Fibroblast of skin of right biceps (primary cell): ENCODE measurements at places on chromosomes 4 and X.
A peak's percentile ranks its signal among the peaks of the same experiment; 100 is the strongest.

GRCh38 chr4:155512817-155513216, 136.1 kb upstream of the MAP9 start:
- DNase-seq = no peak

DNA sequence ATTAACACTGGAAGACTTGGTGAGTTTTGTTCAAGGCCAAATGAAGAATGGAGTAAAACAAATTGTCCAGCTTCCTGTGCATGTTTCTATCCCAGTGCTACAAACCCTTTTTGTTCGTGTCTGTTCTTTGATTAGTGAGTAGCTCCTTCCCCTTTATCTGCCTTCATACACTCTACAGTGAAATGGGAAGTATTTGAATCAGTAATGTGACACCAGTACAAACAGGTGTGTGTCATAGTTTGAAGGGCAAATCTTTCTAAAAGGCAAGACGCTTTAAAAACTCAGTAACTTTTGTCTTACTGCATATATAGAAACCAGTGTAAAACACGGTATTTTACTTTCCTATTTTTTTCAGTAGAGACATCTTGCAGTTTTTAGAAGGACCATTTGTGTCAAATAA, 5.9 kb downstream of the ARHGEF38 start:
- DNase-seq = no peak

DNA sequence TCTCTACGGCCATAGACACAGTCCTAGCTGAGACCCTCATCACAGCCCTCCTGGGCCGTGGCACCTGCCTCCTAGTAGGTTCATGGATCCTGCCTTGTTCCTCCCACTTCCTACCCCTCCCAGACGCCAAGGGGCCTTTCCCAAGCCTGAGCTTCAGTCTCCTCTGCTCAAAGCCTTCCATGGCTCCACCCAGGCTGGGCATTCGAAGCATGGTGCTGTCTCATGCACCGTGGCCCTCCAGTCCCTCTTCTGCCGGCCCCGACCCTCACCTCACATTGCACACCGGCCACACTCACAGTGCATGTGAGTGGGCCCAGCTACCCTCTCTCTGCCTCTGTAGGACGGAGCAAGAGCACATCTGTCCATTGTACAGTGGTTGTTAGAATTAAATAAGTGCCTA, 21.7 kb upstream of the KIAA0232 start:
- DNase-seq = no peak

DNA sequence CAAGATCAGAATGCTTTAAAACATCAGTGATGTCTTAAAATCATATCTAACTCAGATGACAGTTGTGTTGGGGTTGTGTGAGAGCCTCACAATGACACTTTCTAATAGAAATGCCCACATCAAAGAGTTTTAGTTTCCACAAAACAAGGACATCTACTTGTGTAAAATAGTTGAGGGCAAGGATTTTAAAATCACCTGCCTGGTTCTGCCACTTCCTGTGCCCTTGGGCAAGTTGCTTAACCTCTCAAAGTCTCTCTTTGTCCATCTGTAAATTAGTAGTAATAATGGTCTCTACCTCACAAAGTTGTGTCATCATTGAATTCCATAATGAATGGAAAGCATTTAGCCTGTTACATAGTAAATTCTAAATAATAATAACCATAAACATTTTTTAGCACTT, 41.9 kb upstream of the RELL1 start:
- DNase-seq = no peak

DNA sequence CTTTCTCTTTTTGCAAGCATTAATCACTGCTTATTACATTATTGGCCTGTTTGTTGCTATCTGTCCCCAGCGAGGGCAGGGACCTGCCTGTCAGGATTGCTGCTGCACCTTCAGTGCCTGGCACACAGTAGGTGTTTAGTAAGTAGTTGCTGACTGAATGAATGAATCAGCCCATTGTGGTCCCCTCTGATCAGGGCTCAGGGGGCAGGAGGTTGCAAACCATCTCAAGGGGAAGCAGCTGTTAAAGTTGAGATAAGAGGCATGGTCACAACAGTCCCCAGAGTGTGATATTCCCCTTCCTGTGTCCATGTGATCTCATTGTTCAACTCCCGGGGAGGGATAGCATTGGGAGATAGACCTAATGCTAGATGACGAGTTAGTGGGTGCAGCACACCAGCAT, 85.4 kb downstream of the WFS1 start:
- no peak for DNase-seq

DNA sequence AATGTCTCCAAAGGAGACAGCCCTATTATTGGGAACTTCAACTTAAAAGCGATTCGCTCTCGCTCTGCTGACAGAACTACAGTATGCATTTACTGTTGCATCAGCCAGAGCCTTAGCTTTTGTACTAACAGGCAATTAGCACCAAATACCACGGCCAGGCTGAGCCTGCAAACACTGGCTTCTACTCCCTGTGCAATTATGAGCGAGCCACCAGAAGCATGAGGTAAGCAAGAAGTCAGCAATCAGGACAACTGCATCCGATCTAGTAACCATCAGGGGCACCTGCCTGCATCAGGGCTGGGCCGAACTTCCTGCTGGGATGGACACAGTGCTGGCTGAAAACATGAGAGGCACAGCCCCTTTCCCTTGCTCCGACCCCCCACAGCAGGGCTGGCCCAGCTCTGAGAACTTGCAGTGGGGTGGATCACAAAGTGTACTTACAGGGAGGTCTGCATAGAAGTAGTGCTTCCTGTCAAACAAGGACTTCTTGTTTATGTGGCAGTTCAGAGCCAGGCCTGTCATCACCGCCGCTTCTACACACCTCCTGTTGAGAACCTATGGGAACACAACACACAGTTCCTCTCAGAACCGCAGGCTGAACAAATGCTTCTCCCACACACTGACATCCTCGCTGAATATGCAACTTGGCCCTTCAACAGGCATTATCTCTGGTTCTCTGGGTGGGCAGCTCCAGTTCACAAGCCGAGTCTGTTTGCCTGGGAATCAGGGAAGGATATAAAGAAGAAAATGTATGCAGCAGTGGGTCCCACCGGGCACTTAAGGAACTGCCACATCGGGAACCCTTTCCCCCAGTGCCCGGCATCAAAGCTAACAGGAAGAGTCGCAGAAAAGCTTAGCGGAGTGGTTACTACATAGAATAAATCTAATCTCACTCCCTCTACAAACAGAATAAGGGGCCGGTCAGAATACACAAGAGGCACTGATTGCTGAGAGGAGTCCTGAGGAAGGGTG, 41.5 kb downstream of the GATB start:
- no peak for DNase-seq

DNA sequence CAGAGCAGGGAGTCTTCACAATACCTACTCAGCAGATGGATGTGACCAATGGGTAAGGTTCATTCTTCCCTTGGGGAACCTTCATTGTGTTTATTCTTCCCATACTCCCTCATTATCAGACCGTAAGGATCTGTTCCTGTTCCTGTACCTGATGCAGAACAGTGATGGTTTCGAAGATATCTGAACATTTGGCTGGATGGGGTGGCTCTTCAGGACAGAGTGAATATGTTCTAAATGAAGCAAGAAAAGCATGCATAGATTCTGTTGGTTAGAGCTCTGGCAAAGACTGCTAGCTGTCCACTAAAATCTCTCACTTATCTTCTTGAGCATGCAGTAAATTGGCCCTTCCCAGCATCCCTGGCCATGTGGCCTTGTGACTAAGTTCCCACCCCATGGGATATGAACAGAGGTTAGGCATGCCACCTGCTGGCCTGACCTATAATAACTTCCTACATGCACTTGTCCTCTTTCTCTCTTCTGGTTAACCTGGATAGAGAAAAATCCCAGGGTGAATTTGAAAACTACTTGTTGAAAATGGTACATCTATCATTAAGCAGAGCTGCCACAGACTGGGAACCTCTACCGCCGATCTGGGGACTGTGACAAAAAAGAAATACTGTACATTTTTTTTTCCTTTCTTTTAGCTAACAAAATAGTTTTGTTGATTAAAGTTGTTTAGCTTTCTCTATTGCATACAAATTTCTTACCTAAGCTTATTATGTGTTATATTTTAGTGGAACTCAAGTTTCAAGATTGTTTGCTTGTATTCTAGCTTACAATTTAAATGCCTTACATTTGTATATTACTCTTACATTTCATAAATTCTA, 60.0 kb upstream of the BANK1 start:
- DNase-seq = peak; percentile 69

DNA sequence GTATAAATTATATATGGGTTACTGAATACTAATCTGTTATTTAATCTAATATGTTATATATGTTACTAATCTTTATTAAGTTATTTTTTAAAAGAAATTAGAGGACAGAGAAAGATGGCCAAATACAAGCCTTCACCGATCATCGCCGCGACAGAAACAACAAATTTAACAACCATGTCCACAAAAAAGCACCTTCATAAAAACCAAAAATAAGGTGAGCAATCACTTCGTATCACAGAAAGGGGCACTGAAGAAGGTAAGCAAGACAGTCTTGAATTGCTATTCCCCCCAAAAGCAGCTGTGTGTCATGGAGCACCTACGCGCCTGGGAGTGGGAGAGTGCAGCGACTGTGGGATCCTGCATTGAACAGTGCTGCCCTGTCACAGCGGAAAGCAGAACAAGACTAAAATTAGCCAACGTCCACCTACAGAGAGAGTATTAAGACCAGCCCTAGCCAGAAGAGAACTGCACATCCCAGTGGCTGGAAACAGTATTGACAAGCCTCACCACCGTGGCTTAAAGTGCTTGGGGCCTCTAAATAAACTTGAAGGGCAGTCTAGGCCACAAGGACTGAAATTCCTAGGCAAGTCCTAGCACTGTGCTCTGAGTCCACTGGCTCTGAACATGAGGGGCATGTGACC, 38.5 kb downstream of the LRBA start:
- no peak for DNase-seq

DNA sequence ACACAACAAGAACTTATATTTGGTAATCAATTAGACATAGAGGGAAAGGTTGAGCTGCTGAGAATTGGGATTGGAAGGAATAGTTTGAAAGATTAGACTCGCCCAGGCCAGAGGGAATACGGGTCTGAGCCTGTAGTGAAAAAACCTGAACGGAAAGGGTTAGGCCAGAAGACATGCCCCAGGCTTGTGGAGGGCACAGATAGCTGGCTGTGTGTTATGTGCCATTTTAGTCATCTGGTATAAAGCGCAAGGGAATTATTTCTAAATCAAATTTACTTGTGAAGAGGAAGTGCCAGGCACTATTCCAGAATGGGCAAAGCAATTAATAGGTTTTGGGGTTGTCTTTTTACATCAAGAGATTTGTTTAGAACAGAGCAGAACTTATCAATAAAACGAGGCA, 187.5 kb upstream of the ANKRD50 start:
- no peak for DNase-seq
